WERI-Rb-1 (cell line): ENCODE measurements at places on chromosomes 5 and 9.

- DNase-seq = peak; percentile 19
These were observed 297.9 kb downstream of the EFNA5 start for GRCh38 chr5:107372723-107373450.

DNA sequence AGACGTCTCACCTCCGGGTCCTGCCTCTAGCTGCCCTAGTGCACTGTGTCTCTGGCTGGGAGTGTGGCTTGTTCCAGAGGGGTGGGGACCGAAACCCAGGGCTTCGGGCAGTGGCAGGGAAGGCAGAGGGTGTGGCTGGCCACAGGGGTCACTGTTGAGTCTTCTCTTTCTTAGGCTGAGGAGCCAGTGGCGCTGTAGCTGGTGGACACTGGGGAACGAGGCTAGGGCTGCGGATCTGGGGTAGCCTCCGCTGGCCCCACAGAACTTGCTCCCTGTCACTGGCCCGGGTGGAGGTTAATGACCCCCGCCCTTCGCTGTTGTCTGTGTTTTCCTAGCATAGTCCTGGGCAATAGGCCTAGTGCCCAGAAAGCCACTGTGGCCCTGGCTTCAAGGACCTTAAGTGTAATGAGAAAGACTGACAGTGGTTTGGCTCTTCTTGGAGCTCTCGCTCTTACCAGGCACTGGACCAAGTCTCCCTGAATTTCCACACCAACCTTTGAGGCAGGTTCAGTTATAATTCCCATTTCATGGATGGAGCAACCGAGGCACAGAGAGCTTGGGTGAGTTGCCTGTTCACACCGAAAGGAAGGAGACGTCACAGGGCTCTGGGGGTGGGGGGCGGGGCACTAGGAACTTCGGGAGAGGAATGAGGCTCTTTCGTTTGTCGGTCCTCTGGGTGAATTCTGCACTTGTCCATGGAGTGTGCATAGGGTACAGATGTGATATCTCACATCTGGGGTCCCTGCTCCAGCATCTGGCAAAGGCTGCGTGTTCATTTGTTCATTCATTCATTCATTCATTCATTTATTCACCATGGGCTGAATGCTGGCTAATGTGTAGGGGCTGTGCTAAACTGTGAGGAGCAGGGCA, 4.8 kb upstream of the IER5L start:
- DNase-seq = peak; percentile 76

GRCh38 chr5:54616031-54616430, 98.5 kb downstream of the SNX18 start:
- DNase-seq = no peak

DNA sequence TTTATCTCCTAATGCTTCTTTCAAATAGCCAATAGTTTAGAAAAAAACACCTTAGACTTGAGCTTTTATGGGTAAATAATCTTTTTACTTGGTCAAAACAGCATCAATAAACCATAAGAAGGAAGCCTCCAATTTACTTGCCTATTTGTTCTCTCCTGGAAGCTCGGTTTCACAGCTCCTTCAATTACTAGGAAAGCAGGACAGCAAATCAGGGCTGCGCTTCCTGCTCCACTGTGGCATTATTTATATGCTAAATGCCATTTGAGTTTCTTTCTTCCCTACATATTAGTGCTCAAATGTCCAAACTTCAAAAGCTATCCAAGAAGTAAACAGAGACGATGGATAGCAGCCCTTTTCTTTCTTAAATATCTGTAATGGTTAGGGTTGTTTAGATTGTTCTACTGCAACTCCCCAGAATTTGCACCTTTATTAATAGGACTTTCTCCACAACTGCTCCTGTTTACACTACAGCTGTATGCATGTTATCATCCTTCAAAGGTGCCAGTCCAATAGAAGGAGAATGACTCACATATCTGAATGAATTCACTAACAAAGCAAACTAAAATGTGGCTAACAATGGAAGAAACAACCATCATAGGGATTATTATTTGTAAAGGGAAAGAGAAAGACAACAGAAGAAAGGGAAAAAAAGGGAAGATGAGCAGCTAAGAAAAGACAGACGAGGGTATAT, 58.7 kb downstream of the MED27 start:
- no peak for DNase-seq

- DNase-seq = no peak
These were observed 390.7 kb upstream of the PIK3R1 start for GRCh38 chr5:67824852-67825251.

DNA sequence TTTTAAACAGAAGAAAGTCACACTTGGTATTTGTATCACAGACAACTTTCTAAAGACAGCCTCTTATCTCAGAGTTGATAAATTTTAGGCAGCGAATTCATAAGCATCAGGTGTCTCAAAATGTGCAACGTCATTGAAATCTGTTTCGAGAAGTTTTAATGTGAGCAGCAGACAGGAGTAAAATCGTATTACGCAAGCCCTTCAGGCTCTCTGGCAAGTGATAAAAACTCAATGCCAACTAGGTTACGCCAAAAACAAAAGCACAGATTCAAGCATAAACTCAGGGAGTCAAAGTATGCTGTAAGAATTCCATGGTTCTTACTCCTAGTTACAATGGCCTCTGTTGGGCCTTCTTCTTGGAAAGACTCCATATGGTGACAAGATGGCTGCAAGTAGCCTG, 244.7 kb downstream of the SEMA5A start:
- DNase-seq = no peak

DNA sequence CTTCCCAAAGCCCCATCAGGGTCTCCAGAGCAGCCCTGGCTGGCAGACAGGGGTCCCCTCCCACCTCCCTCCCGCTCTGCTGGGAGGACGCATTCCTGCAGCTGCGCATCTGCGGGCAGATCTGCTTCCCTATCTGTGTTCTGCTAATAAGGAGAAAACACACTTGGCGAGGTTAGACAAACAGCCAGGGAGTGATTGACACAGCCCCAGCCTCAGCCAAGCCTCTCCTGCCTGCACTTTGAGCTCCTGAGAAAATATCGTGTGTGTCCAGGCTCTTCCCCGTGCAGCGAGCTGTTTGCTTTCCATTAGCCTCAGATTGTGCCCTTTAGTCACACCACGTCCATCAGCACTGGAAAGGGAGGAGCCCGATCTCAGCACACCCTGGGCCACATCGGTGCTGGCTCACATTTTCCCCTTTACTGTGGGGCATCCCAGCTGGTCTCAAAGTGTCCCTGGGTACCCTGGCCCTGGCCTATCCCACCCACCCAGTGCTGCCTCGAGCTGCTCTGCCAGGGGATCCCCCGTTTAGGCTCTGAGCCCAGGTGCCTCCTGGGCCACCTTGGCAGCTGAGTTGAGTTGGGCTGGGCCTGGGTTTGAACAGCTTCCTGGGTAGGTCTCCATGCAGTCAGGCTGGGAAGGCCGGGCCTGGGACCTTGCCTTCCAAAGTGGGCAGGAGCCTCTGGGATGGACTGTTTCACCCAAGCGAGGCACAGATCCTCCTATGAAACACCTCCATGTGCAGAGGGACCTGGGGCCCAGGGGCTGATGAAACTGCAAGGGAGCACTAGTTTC, 61.1 kb downstream of the BARX1 start:
- DNase-seq = peak; percentile 5

DNA sequence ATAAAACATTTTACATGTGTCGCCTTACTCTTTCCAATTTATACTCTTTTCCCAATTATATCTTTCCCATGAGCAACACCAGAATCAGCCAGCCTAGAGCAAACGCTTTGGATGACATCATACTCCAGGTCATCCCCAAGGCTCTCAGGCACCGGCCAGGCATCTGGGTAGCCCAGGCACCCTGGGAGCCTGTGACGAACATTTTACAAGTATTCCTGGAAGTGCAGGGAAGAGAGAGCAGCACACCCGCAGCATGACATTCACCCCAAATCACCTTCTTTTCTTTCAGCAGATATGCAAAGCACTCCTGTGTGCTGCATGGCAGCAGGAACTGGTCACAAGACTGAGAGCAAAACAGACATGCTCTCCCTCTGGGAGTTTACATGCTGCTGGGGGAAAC, 75.7 kb upstream of the SMIM23 start:
- no peak for DNase-seq

- no peak for DNase-seq
These were observed 118.1 kb upstream of the SMIM23 start for GRCh38 chr5:171667341-171668096.

DNA sequence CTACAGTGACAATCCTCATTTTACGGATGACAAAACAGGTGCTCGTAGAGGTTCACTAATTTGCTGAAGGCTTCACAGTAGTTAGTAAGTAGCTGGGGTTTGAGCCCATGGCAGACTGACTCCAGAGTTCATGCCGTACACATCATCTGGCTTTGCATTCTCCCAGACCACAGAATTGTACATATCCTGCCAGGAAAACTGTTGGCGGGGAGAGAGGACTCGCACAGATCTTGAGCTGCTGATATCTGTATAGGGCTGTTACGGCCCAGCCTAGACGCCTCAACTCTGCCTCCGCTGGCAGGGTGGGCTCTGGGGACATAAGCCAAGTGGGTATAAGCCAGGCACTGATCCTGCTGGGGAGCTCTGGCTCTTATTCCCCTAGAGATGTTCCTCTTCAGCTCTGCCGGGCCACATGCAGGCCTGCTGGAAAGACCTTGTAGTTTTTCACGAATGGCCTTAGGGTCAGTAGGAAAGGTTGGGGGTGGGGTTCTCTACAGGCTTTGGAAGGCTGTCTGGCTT, 16.3 kb downstream of the LARP1 start:
- DNase-seq = no peak

DNA sequence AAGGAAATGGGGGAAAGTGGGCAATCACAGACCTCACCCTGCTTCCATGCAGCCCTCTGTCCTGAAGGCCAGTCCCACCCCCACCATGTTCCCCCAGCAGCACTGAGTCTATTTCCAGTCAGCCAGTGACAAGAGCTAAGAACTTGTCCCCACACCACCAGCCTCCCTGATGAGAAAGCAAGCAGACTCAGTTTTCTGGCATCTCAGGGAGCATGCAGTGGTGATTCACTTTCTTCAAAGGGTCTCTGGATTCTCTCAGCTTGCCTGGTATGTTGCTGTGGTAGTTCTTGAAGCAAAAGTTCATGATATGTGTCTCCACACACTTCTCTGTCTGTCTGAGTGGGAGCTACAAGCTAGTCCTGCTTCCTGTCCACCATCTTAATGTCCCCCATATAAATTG, 799.9 kb upstream of the TYRP1 start:
- no peak for DNase-seq

GRCh38 chr5:40166802-40167201, 512.9 kb upstream of the PTGER4 start:
- no peak for DNase-seq

DNA sequence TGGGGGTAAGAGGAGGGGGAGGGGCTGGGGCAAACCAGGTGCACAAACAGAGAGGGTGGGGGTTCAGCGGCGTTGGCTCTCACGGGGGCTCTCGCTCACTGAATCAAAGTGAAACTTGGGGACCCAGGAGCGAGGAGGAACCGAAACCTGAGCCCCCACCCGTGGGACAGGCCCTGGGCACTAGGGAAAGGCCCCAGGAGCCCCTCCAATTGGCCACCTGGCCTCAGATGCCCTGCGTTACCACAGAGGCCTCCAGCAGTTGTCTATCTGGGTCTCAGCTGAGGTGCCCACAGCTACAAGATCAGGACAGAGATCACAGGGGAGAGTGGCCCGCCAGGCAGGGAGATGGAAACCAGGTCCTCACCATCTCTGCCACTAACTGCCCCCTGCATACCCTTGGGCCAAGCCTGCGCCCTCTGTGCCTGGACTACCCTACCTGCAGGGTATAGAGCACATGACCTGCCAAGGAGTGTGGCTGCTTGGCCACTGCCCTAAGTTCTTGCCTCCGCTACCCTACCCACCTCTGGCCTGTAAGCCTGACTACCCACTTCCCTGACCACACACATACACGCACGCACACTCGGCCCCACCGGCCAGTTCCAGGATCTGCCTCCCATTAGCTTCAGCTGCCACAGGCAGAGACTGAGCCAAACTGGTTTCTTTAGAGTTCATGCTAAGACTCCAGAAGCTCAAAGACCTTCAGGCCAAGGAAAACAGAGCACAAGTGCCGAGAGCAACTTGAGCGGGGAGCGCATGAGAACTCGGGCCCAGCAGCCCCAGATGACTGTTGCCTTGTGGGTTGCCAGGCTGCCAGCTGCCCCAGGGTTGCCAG, 39.9 kb downstream of the PAX5 start:
- DNase-seq = no peak

GRCh38 chr5:92468295-92468694, 1085.2 kb upstream of the ARRDC3 start:
- no peak for DNase-seq

GRCh38 chr9:14993901-14994554, 83.8 kb upstream of the FREM1 start:
- DNase-seq = no peak

DNA sequence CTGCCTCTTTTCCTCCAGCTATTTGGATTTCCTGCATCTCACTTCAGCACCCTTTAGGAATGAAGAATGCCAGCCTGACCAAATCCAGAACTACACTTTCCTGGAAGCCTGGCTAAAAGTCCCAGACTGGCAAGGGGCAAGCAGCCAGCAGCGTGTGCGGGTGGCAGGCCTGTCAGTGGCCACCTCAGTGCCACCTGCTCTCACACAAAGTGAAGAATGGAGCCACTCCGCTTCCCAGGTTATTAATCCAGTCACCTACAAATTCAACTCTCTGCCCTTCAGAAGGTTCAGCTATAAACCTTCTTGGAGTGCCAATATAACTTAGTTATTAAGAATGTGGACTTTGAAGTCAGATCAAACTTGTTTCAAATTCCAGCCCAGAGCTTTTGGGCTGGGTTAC, 6.7 kb upstream of the ALDOB start:
- no peak for DNase-seq

DNA sequence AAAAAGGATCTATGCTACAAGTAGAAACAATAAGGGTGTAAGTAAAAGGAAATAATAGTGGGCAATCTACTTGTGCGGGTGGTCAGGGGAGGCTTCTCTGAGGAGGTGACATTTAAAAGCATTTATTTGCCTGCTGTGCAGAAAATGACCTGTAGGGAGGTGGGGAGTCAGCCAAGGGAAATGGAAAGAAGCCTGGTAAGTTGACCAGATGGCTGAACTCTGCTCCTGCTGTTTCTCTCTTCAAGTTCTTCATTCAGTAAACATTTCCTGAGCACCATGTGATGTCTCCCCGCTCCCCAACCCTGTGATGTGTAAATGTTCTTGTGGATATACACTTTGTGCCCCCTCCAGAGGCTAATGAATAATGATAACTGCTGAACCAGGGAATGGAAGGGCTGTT, 9.9 kb upstream of the SPIN1 start:
- DNase-seq = no peak

DNA sequence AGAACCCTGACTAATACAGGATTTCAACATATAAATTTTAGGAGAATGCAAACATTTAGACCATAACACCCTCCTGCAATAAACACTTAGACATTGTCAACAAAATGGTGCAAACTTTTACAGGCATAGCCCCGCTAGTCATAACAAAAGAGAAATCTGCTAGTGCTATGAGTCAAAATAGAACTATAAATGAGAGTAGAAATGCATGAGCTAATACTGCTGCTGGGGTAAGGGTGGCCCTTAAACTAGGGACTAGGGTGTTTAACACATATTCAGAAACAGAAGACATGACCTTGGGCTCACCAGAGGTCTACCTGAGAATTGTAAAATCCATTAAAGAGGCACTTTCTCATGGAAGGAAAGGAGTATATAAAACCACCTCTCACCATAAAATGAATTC, 131.6 kb downstream of the TLR4 start:
- no peak for DNase-seq
